ENCODE measurements at places on chromosomes 12 and 14.

DNA sequence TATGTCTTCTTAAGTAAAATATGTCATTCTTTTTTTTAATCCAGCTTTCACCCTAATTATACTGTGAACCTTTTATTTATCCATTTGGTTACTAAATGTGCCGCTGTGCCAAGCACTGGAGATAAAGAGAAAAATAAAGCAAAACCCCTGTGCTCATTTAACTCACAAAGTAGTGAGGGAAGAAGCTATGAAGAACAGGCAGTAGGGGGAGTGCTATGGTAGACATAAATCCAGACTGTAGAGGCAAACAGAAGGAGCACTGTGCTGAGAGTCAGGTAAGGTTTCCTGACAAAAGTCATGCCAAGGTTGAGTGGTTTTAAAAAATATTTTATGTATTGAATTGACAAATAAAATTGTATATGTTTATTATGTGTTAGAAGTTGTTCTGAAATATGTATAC is 188.5 kb upstream of the SYT10 start:
- no peak for DNase-seq

GRCh38 chr12:19186722-19187661 is 57.5 kb downstream of the PLEKHA5 start:
- no peak for DNase-seq

DNA sequence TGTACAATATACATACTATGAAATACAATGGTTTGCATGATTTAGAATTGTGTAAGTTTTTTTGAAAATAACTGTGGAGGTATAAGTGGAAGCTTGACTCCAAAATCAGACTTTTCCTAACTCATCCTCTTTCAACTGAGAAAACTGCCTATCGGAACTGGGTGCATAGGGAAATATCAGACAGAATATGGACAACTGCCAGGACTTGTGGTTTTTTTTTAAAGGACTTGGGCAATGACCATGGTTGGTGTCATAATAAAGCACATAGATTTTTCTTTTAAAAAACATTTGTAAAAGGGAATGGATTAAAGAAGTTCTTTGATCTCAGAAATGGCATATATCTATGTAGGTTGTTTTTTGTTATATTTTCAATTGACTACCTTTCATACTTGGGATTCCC is 53.3 kb upstream of the LRRK2 start:
- DNase-seq, result no peak

DNA sequence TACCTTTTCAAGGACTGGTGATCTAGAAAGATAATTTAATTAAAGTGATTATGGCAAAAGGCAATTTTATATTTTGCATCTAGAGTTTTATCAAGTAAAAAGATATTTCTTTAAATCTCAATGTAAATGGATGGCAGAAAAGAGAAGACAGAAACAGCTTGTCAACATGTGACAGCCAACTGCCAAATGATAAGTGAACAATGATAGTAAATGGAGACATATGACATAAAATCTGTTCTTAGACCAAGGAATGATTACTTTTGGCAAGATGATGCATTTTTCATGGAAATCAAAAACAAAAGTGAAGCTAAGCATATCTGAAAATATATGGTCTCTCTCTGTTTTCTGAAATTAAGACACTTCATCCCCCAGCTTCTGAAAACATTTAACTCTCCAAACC is 1730.7 kb upstream of the FLRT2 start:
- no peak for DNase-seq

- DNase-seq, result no peak
These were observed 13.4 kb upstream of the FRMD6 start for GRCh38 chr14:51638071-51638944.

Measured in NCI-H1048 (cell line).